PC-3 (cell line): ENCODE measurements at places on chromosomes 16 and 17. TPM values are rescaled to one million over a fixed set of nuclear protein-coding genes. Genes with fewer than 3 reads are reported as not detected.

DNA sequence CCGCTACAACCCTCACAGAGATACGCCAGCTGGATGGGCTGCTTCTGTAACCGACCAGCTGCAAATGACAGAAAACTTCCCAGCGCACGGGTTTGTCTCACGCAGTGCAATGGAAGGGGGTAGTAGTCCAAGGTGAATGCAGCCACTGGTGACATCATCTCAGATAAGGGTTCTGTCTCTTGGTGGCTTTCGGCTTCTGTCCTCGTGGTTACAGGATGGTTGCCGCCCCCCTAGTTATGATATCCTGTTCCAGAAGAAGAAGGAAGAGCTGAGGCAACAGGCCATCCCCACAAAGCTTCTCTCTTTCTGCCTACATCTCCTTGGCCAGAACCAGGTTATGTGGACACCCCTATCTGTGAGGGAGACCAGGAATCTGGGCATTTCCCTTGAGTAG lies 40.3 kb upstream of the BAHCC1 start:
- DNase-seq: no peak

DNA sequence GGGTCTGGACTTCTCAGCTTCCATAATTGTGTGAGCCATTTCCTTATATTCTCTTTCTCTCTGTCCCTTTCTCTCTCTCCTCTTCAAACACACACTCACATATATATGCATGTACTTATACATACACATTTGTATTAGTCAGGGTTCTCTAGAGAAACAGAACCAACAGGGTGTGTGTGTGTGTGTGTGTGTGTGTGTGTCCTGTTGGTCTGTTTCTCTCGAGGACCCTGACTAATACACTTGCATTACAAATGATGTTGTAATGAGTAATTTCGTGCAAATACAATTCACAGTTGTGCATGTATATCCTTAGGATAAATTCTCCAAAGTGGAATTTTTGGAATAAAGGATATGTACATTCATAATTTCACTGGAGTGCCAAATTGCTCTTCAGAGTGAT lies 115.3 kb downstream of the NPIPB5 start:
- DNase-seq: peak; percentile 74

DNA sequence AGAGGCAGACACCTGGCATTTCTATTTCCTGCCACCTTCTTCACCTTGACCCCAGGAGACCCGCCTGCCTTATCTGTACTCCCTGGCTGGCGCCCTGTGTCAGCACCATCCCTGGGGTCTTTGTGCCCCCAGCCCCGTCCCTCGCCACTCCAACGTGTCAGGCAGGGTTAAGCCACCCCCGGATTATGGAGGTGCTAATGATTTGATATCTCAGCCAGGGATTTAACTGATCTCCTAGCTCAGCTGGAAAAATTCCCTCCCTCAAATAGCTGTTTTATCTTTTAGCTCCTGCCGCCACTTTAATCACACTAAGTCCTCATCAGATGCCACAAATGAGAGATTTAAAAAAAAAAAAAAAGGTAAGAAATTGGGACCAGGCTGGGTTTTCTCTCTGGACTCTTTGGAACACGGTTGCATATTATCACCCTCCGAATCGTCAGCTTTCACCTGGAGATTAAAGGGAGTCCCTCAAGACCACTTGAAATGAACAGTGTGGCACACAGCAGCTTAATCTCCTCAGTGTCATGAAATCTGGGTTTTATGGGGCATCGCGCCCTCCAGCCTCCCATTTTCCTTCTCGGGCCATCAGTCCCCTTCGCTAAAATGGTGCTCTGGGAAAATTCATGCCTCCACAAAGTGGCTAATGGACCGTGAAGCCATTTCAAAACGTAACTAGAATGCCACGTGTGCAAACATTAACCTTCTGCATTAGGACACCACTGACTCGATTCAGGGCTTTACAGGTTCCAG lies 26.2 kb upstream of the WFDC1 start:
- DNase-seq: no peak

- DNase-seq: no peak
Observed at GRCh38 chr17:78934681-78935418, 9.7 kb upstream of the TIMP2 start.

GRCh38 chr16:22189473-22190080 lies 16.5 kb upstream of the EEF2K start:
- DNase-seq: no peak

- DNase-seq: no peak
Observed at GRCh38 chr16:86956437-86956836, 360.8 kb downstream of the C16orf95 start.

GRCh38 chr16:13083681-13084080 lies 182.3 kb downstream of the SHISA9 start:
- DNase-seq: no peak

- DNase-seq: no peak
Observed at GRCh38 chr16:68227183-68227793, 8.6 kb downstream of the ESRP2 start.

DNA sequence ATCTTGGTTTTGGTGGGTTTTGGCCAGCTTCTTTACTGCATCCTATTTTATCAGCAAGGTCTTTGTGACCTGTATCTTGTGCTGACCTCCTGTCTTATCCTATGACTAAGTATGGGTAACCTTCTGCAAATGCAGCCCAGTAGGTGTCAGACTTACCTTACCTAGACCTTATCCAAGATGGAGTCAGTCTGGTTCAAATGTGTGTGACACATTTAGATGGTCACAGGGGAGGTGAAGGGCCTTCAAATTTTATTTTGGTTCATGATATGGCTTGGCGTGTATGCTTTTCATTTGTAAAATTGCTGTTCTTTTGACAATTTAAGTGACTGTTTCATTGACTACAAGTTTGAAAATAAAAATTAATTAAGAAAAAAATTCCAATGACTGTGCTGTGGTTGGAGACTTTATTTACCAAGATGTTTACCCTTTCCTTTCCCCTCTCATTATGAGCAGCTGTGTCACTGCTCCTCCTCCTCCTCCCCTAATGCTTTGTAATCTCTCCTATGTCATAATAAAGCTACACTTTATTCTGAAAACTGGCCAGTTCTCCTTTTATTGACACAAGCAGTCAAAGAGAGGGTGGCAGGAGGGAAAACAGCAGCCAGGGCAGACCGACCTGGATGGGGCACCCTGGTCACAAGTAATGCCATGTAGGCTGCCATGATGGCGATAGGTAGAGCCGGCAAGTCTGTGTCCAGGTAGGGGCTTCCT lies 49.4 kb downstream of the TNFRSF13B start:
- DNase-seq: peak; percentile 53

GRCh38 chr16:82641336-82641984 lies 14.7 kb downstream of the CDH13 start:
- peak; percentile 47 for DNase-seq

DNA sequence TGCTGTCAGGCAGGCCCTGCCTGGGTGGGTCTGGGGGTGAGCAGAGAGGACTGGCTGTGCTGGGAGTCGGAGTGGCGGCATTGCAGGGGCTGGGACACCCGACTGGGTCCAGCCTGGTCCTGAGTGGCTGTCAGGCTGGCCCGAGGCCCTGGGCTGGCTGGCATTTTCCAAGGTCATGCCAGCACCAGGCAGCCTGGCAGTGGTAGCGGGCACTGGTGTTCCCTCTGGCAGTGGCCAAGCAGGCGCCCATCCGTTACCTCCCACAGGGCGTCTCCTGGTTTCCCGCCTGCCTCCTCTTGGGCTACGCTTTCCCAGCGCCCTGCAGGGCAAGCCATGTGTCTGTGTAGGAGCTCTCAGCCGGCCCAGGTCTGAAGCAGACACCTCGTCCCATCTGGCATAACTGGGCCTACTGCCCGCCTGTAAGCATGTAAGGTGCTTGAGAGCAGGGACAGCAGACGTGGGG lies 5.7 kb upstream of the PKMYT1 start:
- no peak for DNase-seq

GRCh38 chr16:67445913-67446907 lies 15.3 kb downstream of the HSD11B2 start:
- no peak for DNase-seq

GRCh38 chr17:8371786-8372185 lies 4.7 kb downstream of the KRABD2 start:
- DNase-seq: no peak

DNA sequence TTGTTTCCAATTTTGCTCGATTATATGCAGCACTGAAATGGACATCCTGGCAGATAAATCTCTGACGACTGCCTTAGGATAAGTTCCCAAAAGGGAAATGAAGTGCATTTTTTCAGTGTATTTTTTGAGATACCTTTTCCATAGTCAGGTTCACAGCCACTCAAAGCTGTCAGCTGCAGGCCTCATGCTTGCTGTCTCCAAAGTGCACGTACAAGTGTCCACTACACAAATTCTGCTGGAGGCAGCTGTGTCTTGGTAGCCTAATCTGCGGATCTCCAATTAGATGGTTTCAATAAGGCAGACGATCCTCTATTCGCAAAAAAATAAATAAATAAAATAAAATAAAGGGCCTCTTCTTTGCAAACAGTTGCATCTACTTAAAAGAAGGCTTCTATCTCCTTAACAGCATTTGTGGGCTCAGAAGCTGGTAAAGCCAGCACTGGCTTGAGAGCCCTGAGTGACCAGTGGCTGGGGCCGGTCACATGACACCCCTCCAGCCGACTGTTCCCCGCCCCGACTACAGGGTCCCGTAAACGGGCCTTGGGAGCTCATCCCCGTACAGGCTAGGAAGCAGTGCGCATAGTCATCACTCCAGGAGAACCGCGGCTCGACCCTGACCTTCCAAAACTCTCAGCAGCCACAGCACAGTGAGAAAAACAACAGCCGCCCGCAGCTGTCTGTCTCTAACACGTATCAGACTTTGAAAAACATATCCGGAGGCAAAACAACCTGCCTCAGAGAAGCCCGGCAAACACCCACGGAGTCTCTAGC lies 18.8 kb downstream of the RPH3AL start:
- no peak for DNase-seq

ALOX15B gene
- total RNA-seq: not detected in 2 replicates

- DNase-seq: no peak
Observed at GRCh38 chr16:12225255-12225654, 248.7 kb downstream of the SNX29 start.

LGALS9B gene
- not detected in 2 replicates for total RNA-seq

- DNase-seq: peak; percentile 60
Observed at GRCh38 chr17:54172096-54172984, 349.6 kb downstream of the KIF2B start.

TEKT1 gene
- not detected in 2 replicates for total RNA-seq

TBC1D16 gene
- total RNA-seq: 23.7 and 24.6 TPM in 2 replicates

ZNF597 gene
- total RNA-seq: not detected in 2 replicates

DNA sequence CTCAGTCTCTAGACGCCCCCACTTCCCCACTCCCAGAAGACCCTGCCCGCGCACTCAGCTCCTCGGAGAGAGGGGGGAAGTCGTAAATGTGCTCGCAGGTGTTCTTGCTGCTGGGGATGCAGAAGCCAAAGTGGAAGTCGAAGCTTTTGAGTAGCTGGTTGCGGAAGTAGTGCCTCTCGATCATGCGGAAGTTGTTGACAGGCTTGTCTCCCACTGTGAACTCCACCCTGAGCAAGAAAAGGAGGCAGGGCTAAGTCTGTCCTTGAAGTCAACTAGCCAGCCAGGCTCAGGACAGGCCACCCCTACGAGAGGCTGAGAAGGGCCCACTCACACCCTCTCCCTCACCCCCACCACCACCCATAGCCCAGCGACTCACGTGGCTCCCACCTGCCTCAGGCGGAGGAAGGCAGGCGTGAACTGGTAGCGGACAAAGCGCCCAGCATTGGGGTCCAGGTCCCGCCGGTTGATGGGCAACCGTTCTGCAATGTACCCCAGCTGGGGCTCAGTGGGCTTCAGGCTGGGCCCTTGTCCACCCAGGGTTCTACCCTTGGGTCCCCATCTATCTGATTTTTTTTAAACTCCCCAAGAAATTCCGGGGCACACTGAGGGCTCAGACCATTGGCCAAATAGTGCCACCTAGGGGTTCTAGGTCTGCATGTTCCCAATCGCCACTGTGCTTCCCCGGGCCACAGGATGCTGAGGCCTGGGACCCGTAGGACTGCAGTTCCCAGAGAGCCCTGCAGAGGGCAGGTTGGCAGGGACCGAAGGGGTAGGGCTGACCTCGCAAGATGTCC lies 4.6 kb downstream of the UNC119 start:
- peak; percentile 81 for DNase-seq

GRCh38 chr17:76597156-76598003 lies 11.7 kb upstream of the ST6GALNAC2 start:
- peak; percentile 42 for DNase-seq

DNA sequence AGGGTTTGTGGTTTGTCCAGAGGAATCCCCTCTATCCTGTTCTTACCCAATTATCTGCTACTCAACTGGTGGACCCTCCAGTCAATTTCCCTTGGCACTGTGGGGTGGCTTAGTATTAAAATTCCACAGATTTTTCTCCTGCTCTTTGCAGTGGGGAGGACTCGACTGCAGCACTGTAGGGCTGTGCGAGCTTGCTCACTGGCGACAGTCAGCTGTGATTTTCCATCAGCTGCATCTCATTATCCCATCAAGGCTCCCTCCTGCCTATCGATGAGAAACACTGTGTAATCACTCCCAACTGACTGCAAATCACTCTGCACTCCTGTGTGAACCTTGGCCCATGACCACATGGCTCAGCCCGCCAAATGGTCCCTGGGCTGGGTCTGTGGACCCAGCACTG lies 90.5 kb upstream of the MAF start:
- no peak for DNase-seq

GRCh38 chr17:47368262-47368661 lies 44.5 kb downstream of the EFCAB13 start:
- DNase-seq: peak; percentile 96

DNA sequence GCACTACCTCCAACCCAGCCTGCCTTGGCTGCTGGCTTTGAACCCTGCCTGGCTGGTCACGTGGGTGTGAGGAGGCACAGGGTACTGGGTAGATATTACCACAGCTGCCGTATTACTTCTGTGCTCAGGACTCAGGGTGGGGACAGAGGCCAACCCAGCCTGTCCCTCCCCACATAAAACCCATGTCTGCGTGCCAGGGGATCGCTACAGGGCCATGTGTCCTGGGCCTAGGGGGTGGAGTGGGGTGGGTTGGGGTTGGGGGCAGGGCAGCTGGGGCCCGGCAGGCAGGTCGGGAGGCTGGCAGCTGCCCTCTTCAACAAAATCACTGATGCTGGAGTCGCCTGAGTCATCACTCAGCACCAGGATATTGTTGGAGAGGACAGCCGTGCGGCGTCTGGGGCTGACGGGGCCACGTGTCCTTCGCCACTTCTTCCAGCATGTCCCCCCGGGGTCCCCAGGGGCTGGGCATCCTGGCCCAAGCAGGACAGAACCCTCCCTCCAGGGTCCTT lies 39.7 kb upstream of the PVALEF start:
- peak; percentile 36 for DNase-seq

GRCh38 chr17:64968652-64969501 lies 49.6 kb upstream of the LRRC37A3 start:
- no peak for DNase-seq

GRCh38 chr17:67328026-67328425 lies 38.4 kb downstream of the PSMD12 start:
- DNase-seq: no peak

DNA sequence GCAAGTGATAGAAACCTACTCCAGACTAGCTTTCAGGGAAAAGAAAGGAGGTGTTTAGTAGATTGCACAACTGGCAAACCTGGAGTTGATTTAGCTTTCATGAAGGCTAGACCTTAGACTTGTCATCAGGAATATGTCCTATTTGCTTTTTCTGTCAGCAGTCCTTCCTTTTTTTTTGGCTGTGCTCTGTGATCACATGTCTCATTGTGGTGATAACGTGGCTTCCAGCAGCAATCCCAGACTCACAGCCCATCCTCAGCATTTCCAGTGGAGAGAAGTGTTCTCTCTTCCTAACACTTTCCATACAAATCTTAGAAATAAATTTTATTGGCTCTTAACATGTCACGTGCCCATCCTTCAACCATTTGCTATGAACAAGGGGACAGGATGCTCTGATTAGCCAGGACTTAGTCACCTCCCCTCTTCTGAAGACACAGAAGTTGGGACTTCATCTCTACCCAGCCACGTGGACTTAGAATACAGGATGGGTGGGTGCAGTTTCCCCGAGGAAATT lies 74.7 kb downstream of the CDH13 start:
- DNase-seq: no peak

ITGAD gene
- total RNA-seq: not detected in 2 replicates
